Astrocyte of the spinal cord (primary cell): ENCODE measurements at places on chromosomes 2 and 18.

GRCh38 chr2:211093743-211094303 lies 537.4 kb downstream of the CPS1 start:
- no peak for DNase-seq

DNA sequence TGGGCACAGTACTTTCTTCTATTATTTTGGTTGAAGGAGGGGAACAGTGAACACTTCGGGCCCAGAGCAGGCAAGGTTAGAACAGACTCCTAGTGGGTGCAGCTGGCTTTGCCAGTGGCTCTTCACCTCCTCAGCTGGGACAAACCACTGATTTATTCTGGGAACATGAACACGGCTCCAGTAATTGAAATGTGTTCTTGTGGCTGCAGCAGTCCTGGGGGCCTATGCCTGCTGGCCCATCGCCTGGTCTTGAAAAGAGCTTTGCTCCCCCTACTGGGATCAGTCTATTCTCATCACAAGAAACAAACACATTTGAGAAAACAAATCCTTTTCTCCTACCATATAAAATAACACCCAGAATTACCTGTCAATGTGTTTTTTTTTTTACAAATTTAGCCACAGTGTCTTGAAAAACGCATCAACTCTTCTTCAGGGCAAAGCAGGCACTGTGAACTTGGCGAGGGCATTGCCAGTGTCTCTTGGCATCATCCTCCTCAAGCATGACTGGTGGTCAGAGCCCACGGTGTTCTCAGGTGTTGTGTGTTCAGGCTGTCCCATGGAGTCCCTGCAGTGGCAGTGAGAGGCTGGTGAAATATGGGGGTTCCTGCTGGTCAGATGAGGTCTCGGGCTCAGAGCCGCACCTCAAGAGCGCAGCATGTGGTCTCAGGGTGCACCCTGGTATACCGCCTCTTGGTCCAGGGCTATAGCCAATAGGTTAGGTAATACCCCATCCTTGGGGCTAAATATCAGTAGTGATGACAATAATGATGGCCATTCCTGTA lies 51.3 kb downstream of the RNF144A start:
- peak; percentile 76 for DNase-seq

DNA sequence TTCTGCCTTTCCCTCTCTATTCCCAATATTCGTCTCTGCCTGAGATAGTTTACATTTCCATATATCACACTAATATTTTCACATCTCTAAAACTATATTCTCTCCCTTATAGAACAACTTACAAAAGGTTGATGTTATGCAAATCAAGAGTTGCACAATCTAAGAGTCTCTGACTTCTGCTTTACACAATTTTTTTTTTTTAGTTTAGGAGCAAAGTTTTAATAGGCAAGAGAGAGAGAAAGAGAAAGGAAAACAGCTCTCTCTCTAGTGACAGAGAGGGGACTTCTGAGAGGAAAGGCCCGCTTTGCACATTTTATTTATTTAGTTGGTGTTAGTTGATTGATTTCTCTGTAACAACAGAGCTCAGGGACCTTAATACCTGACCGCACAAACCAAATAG lies 380.2 kb downstream of the TXNL1 start:
- no peak for DNase-seq

DNA sequence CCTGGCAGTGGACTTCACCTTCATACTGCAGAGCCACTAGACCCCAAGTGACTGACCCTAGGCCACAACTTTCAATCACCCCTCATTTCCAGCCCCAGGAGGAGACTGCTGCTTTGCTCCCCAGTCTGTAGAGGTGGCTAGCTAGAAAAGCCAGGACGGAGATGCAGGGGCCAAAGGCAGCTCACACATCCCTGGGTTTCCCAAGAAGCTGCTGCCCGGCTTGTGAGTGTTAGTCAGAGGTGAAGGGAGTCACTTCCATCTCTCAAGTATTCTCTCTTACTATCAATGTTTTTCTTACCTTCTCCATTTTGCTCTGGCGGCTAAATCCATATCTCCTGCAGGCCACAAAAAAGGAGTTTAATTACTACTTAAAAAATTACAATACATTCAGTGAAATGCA lies 36.2 kb downstream of the CCDC93 start:
- no peak for DNase-seq

GRCh38 chr2:228263156-228263555 lies 81.7 kb upstream of the SPHKAP start:
- no peak for DNase-seq

DNA sequence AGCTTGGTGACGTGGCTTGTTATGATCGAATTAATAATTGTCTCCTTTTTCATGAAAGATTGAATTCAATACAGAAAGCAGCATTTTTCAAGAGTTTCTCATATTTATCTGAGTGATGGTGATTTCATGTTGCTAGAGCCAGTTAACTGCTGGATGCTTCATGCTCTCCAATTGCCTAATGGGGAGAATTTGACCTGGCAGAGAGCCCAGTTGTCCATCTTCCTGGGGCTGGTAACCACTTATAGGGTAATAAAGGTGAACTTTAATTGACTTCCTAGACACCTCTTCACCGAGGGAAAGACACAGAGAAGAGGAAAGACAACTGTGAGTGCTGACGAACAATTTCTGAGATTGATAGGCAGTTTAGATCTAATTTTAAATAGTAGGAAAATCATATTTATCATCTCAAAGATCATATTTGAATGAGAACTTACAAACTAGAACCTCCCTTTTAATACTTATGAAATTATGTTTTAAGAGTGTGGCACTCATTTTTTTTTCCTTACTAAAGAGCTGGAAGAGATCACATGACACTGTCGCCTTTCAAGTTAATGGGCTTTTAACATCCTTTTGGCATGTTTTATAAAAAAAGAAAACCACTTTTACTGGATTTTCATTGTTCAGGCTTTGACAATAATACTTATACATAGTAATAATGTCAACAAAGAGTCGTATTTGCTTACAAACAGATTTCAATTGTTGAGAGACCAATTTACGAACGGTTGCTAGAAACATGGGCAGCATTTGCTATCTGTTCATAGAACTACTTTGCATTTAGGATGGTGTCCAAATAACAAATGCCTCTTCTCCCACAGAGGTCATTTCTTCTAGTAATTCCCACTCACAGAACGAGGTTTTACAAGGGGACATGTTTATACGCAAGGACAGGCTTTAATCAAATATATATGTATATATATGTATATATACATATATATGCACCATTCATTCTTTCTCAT lies 153.3 kb downstream of the RAPGEF4 start:
- no peak for DNase-seq

GRCh38 chr2:9618410-9618809 lies 12.4 kb downstream of the YWHAQ start:
- DNase-seq = no peak

DNA sequence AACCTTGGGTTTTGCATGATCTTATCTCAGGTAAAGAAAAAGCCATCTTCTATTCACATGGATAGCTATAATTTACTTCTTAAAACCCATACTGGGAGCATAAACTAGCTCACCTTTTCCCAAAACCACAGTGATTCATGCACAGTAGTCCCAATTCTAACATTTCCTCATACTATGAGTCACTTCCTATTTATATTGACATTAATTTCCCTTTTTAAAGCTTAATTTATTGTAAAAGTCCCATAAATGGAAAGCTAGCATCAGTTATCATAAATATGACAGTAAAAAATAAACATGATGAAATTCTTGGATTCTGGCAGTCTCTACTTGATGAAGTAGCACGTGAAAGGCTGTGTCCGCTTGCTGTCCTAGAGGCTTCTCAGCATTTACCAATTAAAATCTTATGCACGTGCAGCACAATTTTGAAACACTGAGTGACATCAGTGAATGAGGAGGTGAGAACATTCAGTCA lies 180.1 kb downstream of the CDH2 start:
- peak; percentile 51 for DNase-seq

GRCh38 chr2:42770288-42771131 lies 6.6 kb upstream of the OXER1 start:
- DNase-seq = peak; percentile 30

DNA sequence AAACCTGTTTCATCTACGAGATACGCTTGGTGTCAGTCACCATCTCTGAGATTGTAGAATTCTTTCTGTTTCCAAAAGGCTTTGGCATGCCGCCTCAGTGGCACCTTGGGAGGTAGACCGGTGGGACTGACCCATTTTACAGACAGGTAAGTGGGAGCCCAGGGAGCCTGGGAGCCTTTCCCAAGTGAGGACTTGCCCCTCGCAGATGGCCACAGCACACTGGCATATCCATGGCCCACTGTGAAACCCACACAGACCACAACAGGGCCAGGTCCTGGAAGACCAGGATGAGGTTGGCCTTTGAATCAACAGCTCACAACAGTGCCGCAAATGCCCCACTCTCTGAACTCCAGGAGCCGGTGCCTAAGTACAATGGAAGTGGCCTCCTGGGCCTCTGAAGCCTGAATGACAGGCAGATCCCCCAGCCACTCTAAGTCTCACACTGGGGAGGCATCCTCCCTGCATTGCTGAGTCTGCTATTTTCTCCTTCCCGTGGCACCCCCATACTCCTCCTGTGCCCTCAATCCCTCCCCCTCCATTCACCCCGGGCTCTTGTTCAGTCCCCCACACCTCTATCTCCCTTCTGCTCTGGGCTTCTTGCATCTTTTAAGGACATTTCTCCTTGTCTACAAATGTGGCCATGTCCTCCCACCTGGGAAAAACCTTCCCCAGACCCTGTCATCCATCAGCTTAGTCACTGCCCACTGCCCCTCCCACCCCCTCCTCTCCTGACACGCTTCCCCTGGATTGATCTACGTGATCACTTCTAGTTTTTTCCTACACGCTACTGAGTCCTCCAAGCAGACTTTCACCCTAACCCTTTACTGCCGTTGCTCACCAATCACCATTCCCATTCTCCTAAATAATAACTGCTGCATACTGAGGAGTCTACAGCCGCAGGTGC lies 26.2 kb downstream of the CENPA start:
- no peak for DNase-seq

GRCh38 chr2:100857915-100858314 lies 38.0 kb downstream of the NPAS2 start:
- DNase-seq = peak; percentile 72

DNA sequence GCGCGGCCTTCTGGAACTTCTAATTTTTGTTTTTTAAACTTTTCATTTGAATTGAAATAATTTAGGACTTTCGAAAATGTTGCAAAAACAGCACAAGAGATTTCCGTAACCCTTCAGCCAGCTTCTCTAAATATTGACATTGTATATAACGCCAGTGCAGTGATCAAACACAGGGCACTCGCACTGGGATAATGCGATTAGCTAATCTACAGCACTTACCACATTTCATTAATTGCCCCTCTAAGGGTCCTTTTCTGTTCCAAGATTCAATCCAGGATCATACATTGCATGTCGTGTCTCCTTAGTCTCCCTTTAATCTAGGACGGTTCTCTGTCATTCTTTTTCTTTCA lies 343 bp upstream of the CD302 start:
- no peak for DNase-seq

DNA sequence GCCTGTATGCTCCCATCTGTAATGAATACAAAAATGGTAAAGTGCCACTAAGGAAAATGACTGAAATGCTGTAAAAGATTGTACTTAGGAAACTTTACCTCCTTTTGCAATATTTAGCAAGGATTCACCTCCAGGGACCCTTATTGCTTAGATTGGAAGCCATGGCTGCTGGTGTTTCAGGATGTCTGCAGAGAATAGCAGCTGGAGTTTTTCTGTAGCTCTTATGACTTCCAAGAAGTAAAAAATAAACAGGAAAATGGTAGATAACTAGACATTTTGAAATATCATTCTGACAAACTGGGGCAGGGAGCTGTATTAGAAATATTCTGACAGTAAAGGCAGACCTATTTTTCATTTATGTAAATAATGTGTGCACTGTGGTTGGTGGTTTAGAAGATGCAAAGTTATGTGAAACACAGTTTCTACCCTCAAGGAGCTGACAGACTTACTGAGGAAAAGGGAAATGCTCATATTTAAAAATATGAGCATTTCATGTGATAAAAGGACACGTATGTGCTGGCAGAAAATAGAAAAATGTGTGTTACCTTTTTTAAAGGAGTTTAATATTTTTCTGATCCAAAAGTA lies 224.9 kb upstream of the BOD1L2 start:
- no peak for DNase-seq

DNA sequence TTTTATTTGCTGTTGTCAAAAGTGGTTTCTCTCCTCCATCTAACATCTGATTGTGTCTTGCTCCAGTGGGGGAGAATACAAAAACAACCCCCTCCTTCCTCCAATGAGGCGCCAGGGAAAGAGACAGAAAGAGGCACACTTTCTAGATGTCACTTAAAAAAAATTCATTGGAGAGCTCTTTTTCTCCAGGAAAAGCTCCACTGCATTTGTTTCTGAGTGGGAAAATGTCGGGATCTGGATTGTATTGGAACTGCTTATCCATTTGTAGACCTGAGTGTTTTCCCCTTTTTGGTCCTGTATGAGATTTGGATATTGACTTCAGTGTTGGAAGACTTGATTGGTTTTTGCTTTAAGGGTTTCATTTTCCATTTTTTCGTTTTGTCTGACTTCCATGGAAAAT lies 995 bp downstream of the MBD5 start:
- DNase-seq = no peak

- no peak for DNase-seq
Measured at GRCh38 chr18:34647251-34647650, 62.8 kb upstream of the DTNA start.

GRCh38 chr2:33322612-33323011 lies 153.8 kb upstream of the RASGRP3 start:
- no peak for DNase-seq

DNA sequence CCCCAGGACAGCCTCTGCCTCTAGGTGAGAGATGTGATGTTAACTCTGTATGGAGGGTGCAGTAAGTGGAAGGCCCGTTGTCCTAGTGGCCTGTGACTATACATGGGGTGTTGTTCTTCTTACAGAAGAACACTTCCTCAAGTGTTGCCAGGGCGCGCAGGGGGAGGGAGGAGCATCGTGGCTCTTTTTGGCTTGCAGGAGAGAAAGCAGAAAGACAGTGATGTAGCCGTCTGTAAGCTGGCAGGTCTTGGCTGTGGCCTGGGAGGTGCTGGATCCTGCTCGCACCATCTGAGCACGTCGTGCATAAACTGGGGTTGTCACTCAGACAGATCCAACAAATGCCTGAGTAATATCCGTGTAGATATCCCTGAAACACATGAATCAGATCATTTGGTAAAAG lies 44.3 kb downstream of the ZNF236 start:
- DNase-seq = no peak

- no peak for DNase-seq
Measured at GRCh38 chr2:38934742-38935141, 45.1 kb downstream of the ARHGEF33 start.

- DNase-seq = peak; percentile 32
Measured at GRCh38 chr2:45008296-45009129, 739 bp downstream of the SIX2 start.

DNA sequence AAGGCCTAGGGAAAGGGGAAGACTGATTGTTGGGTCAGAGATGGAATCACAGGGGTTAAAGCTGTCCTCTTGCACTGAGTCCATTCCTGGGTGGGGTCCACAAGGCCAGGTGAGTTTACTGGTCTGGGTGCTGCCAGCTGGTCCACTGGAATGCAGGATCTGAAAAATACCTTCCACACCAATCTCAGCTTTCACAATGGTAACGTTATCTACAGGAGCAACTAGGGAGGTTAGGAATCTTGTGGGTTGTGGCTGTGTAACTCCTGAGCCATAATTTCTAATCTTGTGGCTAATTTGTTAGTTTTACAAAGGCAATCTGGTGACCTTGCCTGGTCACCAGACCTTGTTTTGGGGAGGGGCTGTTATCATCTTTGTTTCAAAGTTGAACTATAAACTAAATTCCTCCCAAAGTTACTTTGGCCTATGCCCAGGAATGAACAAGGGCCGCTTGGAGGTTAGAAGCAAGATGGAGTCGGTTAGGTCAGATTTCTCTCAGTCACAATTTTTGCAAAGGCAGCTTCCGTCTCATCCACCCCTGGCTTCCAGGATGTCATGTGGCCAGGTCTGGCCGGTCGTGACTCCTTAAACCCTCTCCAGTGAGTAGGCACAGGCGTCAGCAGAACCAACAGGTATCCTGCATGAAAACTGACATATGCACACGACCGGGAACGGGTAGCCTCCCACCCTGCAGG lies 123.3 kb upstream of the SH3BP4 start:
- DNase-seq = no peak
